Stimulated activated CD4-positive, alpha-beta T cell treated with anti-CD3 and anti-CD28 coated beads, Interleukin-2, amount 100 ng/mL, for 48 hours (primary cell): ENCODE measurements at places on chromosomes 2 and 18.

DNA sequence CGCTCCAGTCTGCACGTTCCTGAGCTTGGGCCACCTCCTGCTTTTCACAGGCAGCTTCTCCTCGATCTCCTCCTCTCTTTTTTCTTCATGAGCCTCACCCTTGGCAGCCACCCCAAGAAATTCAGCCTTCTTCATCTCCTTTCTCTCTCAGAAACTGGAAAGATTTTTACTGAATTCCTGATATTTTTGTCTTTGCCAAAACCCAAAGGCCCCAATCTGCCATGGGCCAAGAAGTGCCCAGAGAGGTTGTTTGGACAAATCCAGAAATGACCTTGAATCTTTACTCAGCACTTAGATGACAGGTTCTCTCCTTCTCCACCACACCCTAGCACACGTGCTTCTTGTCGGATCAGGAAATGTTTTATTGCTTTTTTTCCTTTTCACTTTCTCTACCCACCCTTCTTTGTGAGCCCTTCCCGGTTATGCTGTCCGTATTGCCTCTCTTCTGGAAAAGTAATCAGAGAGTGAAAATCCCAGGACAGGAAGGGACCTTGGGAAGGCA, 134.5 kb upstream of the TNP1 start:
- no peak for DNase-seq

DNA sequence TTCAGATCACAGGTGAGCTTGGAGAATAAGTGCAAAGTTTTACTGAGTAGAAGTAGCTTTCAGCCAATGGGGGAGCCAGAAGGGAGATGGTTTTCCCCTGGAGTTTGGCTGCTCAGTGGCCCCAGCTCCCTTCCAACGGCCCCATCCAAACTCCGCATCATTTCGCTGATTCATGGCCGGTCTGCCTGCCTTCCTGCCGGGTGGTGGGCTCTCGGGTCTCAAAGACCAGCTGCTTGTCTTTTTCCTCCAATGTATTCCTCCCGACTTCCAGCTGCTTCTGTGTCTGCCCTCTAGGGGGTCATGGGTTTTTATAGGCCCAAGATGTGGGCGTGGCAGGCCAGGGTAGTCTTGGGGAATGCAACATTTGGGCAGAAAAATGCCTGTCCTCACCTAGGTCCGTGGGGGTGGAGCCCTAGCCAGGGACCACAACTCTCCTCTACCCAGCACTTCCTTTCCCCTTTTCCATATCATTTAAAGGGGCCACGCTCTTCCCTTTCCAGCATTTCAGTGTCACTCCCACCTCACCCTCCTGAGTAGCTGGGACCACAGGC, 73.5 kb downstream of the MEX3C start:
- DNase-seq = no peak

GRCh38 chr2:9144617-9145016, 62.0 kb upstream of the ASAP2 start:
- DNase-seq = no peak

DNA sequence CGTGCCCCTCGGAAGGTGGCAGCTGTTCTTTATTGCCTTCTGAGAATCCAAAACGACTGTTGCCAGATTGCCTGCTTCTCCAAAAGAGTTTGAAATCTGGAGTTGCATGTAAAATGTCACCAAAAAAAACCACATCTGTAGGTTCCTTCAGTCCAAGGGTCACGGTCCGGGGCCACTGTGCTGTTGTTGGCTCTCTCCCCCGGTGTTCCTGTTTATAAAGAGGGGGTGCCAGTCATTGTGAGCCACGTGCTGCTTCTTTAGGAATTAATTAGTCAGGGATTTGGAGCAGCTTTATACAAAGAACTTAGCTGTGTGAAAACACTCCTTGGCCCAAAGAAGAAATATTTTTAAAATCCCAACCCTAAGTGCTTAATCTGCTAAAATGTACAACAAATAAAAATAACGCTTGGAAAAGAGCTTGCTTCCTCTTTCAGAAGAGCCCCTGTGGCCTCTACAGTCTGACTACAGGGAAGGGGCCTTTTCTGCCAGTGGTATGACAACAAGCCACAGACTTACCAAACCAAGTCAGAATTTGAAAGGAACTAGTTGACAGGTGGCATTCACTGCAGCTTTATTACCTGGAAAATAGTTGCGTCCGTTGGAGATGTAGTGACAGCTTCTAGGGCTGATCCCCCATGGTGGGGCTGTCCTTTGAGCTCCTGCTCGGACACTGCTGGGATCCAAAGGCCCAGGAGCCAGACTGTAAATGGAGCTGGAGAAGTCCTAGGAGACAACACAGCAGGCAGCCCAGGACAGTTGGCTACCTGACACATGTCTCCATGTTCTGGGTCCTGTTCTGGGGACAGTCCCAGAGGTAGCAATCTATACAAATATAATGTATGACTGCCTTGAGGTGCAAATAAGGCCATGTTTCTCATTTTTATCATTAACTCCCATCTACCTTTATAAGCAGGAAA, 84.5 kb upstream of the SLC1A4 start:
- DNase-seq = no peak
